ENCODE measurements at places on chromosomes 7 and 10. TPM values are rescaled to one million over a fixed set of nuclear protein-coding genes. Genes with fewer than 3 reads are reported as not detected.

The SH2B2 gene
- total RNA-seq: 0.97 TPM

The TCAF1 gene
- total RNA-seq: 20.1 TPM

The NUTM2E gene
- total RNA-seq: not detected

The MDFIC gene
- 36.6 TPM for total RNA-seq

The NFKB2 gene
- 65.1 TPM for total RNA-seq

The SPACDR gene
- 0.32 TPM for total RNA-seq

The RAB19 gene
- not detected for total RNA-seq

The PNLIPRP3 gene
- not detected for total RNA-seq

The PGAM2 gene
- total RNA-seq: not detected

The ATOH7 gene
- total RNA-seq: not detected

The IFIT2 gene
- 5.3 TPM for total RNA-seq

The LRIT1 gene
- not detected for total RNA-seq

The PDE6C gene
- total RNA-seq: not detected

The FFAR4 gene
- not detected for total RNA-seq

The CAV1 gene
- total RNA-seq: 2,402 TPM

The DDC gene
- total RNA-seq: not detected
